ENCODE measurements at places on chromosomes 7 and 10.

- H3K27me3 ChIP-seq: no peaks in the 10 kb centered on the region
- H3K4me1 ChIP-seq: peaks cover 5% of the 10 kb centered on the region
These were observed 6.6 kb downstream of the ANK3 start for GRCh38 chr10:60382946-60383681.

DNA sequence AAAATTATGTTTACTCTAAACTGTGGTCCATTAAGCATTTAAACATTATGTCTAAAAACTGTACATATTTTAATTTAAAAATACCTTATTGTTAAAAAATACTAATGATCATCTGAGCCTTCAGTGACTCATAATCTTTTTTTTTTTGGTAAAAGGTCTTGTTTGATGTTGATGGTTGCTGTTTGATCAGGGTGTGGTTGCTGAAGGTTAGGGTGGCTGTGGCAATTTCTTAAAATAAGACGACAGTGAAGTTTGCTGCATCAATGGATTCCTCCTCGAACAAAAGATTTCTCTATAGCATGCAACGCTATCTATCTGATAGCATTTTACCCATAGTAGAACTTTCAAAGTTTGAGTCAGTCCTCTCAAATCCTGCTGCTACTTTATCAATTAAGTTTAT is 180.0 kb upstream of the AHR start:
- no peak overlapping the region for H3K4me3 ChIP-seq
- no peak for DNase-seq

- no peak overlapping the region for H3K27ac ChIP-seq
- DNase-seq: no peak
- no peak overlapping the region for H3K4me3 ChIP-seq
- no peaks in the 10 kb centered on the region for H3K27me3 ChIP-seq
- no peaks in the 10 kb centered on the region for H3K36me3 ChIP-seq
- no peaks in the 10 kb centered on the region for H3K4me1 ChIP-seq
These were observed 26.6 kb downstream of the TET1 start for GRCh38 chr10:68586606-68587305.

DNA sequence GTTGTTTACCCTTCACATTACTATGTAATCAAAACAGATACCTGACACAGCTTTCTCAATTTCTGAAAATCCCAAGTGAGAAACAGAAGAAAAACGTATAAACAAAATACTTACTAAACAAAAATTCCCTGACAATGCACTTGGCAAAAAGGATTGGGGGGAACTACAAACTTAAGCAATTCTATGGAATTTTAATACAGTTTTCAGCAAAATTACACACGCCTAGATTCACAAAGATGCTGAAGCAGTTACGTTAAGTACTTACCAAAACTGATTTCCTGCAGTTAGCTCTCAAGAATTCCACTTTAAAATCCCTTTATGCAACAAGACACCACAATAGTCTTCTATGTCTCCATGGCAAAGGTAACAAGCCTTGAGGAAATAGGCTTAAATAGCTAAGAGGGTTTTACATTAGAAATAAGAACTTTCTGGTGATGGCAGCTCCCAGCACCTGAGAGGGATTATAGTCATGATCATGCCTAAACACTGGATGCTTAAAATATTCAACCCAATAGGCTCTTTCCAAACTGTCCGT is 10.8 kb downstream of the TOMM7 start:
- DNase-seq: no peak
- H3K27ac ChIP-seq: no peak overlapping the region
- H3K36me3 ChIP-seq: peaks cover 45% of the 10 kb centered on the region
- H3K4me1 ChIP-seq: peaks cover 23% of the 10 kb centered on the region
- no peak overlapping the region for H3K4me3 ChIP-seq

- peak overlapping the region; percentile 77 for H3K27ac ChIP-seq
- H3K4me3 ChIP-seq: no peak overlapping the region
- no peaks in the 10 kb centered on the region for H3K27me3 ChIP-seq
- no peaks in the 10 kb centered on the region for H3K36me3 ChIP-seq
- DNase-seq: no peak
These were observed 68.4 kb downstream of the CREB3L2 start for GRCh38 chr7:137933270-137934017.

DNA sequence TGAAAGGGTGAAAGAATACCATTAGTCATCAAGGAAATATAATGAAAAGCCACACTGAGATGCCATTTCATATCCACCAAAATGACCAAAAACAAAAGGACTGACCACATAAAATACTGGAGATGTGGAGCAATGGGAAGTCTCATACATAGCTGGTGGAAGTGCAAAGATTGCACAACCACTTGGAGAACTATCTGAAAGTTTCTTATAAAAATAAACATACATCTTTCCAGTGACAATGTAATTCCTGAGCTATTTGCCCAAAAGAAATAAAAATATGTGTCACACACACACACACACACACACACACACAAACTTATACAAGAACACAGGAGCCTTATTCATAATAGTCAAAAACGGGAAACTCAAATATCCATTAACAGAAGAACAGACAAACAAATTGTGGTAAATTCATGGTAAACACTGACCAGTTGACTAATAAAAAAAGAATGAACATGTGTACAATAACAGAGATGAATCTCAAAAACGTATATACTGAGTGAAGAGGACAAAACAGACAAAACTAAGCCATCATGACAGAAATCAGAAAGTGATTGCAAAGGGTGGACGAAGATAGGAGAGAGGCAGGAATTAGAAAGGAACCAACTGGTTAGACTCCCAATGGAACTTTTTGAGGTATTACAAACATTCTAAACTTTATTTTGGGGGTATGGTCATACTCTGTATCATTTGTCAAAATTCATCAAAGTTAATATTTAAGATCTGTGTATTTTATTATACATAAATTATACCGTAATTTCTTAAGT is 21.5 kb downstream of the WASL start:
- H3K27me3 ChIP-seq: no peaks in the 10 kb centered on the region
- DNase-seq: no peak
- no peak overlapping the region for H3K4me3 ChIP-seq
- H3K4me1 ChIP-seq: peaks cover 55% of the 10 kb centered on the region
- H3K27ac ChIP-seq: no peak overlapping the region

- H3K27ac ChIP-seq: no peak overlapping the region
- no peak for DNase-seq
- H3K36me3 ChIP-seq: no peaks in the 10 kb centered on the region
- peaks cover 22% of the 10 kb centered on the region for H3K4me1 ChIP-seq
These were observed 8.3 kb downstream of the PRRT4 start for GRCh38 chr7:128353189-128353588.

GRCh38 chr7:26543951-26544350 is 252.3 kb downstream of the SNX10 start:
- H3K36me3 ChIP-seq: no peaks in the 10 kb centered on the region
- no peak overlapping the region for H3K27ac ChIP-seq
- H3K4me1 ChIP-seq: no peaks in the 10 kb centered on the region
- H3K4me3 ChIP-seq: no peak overlapping the region
- no peaks in the 10 kb centered on the region for H3K27me3 ChIP-seq
- no peak for DNase-seq

GRCh38 chr7:85074016-85074415 is 112.8 kb downstream of the SEMA3D start:
- H3K27me3 ChIP-seq: no peaks in the 10 kb centered on the region
- no peak for DNase-seq
- no peak overlapping the region for H3K27ac ChIP-seq
- H3K4me3 ChIP-seq: no peak overlapping the region
- no peaks in the 10 kb centered on the region for H3K4me1 ChIP-seq

DNA sequence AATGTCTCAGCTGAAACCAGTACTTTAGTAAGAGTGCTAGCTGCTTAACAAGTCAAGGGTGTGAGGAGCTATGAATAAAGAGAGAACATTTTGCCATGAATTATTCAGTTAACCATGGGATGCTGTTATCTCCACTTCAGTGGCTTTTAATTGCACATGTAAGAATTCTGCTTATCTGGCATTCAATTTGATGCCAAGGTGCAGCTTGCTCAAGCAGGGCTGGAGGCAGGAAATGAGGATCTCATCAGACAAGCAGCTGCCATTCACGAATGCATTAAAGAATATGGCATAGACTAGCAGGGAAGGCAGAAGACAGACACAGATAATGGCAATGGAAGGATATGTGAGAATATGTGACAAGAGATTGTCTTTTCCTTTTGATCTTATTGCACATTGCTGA is 697.8 kb downstream of the NRG3 start:
- no peaks in the 10 kb centered on the region for H3K36me3 ChIP-seq
- DNase-seq: no peak
- no peaks in the 10 kb centered on the region for H3K27me3 ChIP-seq

GRCh38 chr7:157856873-157857577 is 520.2 kb downstream of the DNAJB6 start:
- peaks cover 3% of the 10 kb centered on the region for H3K4me1 ChIP-seq
- no peaks in the 10 kb centered on the region for H3K36me3 ChIP-seq

DNA sequence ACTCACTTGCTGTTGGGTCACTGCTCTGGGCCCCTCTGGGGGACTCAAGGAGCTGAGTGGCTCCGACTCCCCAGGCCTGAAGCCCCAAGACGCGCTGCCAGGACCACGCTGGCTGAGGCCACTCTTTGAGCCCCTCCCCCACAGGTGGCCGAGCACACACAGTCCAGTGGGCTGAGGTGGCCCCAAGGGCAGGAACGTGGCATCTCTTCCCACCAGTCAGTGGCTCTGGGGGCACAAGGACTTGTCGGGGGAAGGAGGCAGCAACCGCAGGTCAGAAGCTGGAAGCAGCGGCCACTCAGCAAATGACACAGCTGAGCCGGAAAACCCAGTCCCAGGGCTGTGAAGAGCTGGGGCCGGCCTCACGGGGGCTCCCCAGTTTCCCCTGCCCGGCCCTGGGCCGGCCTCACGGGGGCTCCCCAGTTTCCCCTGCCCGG is 24.1 kb downstream of the GRIFIN start:
- peak overlapping the region; percentile 33 for H3K4me3 ChIP-seq
- peak overlapping the region; percentile 50 for H3K27ac ChIP-seq
- H3K27me3 ChIP-seq: no peaks in the 10 kb centered on the region
- DNase-seq: peak; percentile 78

DNA sequence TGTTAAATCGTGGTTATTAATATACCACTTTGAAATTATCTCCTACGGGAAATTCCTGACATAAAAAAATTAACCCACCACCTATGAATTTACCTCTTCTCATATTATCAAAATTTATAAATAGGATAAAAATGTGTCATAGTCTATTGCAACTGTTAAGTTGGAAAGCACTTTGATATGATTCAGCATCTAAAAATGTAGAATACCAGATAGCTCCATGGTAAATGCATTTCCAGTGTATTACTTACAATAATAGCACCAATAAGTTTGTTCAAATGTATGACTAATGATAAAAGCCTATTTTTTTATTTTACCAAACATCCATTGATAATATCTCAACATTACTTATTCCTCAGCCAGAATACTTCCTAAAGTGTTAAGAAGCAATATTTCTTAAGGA is 13.6 kb upstream of the KCND2 start:
- H3K4me1 ChIP-seq: no peaks in the 10 kb centered on the region
- no peaks in the 10 kb centered on the region for H3K27me3 ChIP-seq
- no peak overlapping the region for H3K4me3 ChIP-seq
- H3K36me3 ChIP-seq: no peaks in the 10 kb centered on the region
- H3K27ac ChIP-seq: no peak overlapping the region
- DNase-seq: no peak

GRCh38 chr7:81709836-81710235 is 60.0 kb downstream of the HGF start:
- no peaks in the 10 kb centered on the region for H3K27me3 ChIP-seq
- DNase-seq: no peak
- H3K27ac ChIP-seq: no peak overlapping the region
- no peaks in the 10 kb centered on the region for H3K36me3 ChIP-seq
- H3K4me3 ChIP-seq: no peak overlapping the region

GRCh38 chr7:93337052-93337451 is 104.9 kb downstream of the VPS50 start:
- H3K4me3 ChIP-seq: no peak overlapping the region
- no peaks in the 10 kb centered on the region for H3K4me1 ChIP-seq
- H3K27me3 ChIP-seq: no peaks in the 10 kb centered on the region

DNA sequence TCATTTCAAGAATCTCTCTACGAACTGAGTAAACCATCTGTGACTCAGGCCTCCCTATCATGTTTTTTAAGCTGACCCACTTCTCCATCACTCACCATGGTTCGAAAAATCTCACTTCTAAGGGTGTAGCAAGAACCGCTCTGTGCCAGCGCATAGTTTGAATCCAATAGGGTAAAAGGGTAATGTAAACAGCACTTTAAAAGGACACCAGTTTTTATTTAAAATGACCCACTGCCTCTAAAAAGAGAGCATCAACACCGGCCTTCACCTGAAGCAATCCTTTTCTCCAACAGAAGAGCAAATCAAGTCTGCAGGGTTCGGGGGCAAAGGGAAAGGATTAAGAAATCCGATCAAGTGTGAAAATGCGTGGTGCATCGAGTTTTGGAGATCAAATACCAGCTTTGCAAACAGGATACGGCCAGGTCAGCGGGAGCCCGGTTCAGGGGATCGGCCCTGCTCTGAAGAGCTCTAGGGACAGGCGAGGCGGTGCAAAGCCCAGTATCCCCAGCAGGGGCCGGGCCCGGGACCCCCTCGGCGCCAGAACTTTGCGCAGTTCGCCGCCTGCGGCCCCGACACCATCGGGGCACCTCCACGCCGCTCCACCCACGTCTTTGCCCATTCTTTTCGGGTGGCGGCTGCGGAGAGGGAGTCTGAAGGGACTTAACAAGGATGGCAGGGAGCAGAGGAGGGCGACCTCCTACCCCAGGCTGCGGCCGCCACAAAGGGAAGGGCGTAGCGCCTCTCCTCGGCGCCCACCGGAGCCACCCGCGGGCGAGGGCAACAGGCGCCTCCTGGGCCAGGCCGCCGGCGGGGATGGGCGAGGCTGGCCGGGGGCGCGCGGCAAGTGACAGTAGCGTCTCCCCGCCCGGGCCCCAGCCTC is 842 bp downstream of the NMT2 start:
- H3K4me1 ChIP-seq: peaks cover 59% of the 10 kb centered on the region
- peak overlapping the region; percentile 91 for H3K4me3 ChIP-seq
- peak overlapping the region; percentile 85 for H3K27ac ChIP-seq
- H3K27me3 ChIP-seq: peaks cover 3% of the 10 kb centered on the region

DNA sequence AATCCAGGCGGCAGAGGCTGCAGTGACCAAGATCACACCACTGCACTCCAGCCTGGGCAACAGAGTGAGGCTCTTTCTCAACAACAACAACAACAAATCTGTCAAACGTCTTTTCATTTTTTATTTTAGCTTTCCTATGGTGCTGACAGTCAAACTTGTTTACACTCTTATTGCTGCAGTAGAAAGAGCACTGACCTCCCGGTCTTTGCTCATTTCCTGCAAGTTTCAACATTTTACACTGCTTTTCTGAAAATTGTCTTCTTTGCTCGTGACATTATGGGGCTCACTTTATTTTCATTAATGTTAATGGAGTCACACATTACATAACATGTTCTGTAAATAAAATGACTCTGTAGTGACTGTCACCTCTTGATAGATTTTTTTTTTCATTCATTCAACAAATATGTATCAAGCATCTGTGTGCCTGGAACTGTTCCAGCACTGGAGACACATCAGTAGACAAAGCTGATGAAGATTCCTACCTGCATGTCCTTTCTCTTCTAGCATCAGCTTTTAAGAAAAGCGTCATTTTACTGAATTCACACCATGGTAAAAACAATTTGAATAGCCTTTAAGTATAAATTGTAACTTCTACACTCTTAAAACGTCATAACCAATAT is 277.3 kb downstream of the CELF2 start:
- no peak overlapping the region for H3K4me3 ChIP-seq
- no peak overlapping the region for H3K27ac ChIP-seq
- no peaks in the 10 kb centered on the region for H3K4me1 ChIP-seq
- H3K36me3 ChIP-seq: peaks cover 100% of the 10 kb centered on the region
- DNase-seq: no peak
- H3K27me3 ChIP-seq: no peaks in the 10 kb centered on the region

- peak; percentile 79 for DNase-seq
- H3K4me3 ChIP-seq: peak overlapping the region; percentile 66
- no peaks in the 10 kb centered on the region for H3K36me3 ChIP-seq
- H3K27ac ChIP-seq: peak overlapping the region; percentile 55
- H3K4me1 ChIP-seq: peaks cover 33% of the 10 kb centered on the region
- H3K27me3 ChIP-seq: peaks cover 23% of the 10 kb centered on the region
These were observed 504 bp upstream of the BMPER start for GRCh38 chr7:33904681-33905388.
